ENCODE measurements at places on chromosomes 6 and 20.

DNA sequence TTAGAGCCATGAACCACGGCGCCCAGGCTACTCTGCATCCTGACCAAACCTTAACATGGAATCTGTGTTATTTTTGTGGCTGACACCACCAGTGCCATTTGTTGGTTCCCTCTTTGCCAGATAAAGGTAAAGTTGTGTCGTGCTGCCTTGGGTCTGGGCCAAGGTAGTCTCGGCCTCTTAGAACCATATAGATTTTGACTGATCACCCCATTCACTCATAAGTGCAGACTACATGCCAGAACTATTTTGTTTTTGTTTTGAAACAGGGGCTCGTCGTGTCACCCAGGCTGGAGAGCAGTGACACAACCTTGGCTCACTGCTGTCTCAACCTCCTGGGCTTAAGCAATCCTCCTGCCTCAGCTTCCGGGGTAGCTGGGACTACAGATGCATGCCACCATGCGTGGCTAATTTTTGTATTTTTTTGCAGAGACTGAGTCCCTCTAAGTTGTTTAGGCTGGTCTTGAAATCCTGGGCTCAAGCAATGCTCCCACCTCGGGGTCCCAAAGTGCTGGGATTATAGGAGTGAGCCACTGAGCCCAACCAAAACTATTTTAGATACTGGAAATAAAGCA is 19.2 kb upstream of the RIPOR3 start:
- no peak for DNase-seq

GRCh38 chr6:121759370-121759769 is 323.9 kb downstream of the GJA1 start:
- no peak for DNase-seq

DNA sequence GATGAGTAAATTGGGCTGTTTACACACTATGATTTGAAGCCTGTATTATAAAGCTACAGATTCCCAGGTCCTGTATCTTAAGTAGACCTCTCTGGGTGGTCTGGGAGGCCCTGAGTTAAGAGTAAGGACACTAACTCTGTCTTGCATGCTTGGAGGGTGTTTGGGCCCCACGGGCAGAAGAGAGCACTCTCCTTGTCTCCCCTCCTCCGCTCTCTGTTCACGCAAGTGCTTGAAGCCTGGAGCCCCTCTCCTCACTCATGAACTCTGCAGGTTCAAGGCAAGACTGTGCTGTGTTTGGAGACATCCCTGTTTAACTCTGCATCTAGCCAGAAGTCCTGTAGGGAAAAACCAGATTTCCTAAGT is 154.0 kb downstream of the ZDHHC14 start:
- DNase-seq = no peak

DNA sequence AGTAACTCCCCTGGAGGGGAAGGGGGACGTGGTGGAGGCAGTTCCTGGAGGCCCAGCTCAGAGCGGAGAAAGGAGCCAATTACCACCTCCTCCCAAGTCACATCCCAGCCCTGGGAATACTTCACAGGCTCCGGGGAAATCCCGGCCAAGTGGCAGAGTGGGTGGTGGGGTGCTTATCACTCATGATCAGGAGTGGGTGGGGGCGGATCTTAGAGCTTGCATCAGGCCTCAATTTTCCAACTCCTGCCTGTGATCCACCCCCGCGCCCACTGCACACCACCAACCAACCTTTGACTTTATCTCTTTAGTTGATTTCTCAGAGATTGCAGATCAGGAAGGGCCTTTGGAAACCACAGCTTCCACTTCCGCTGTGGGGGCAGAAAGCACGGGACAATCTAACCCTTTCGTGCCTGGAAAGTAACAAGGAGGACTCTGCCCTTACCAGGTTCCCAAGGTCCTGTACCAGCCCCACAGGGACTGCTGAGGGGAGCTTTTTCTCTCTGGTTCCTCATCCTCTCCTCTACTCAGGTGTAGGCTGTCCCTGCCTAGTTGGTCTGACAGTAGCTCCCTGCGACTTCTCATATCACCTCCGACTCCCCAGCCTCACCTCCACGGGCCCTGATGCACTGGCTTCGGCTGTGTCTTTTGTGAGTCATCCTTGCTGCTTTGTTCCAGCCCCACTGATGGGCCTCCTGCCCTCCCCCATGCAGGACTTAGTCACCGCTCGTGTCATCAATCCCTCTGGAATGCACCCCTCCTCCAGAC is 24.9 kb upstream of the IER3 start:
- no peak for DNase-seq

- no peak for DNase-seq
Measured at GRCh38 chr20:32685541-32686529, 12.1 kb upstream of the C20orf203 start.

DNA sequence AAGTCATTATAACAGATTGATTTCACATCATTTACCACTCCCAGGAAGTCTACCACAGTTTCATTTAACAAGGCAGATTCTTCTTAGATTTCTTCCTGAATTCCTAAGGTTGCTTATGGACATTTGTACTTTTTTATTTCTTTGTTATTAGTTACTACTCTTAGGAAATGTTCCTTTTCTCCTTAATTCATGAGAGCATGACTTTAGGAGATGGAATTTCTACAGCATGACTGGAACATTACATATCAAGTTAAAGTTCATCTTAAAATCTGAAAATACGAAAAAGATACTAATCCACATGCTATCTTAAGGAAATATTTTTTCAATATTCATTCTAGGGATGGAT is 22.3 kb downstream of the CNKSR3 start:
- DNase-seq = no peak

- no peak for DNase-seq
Measured at GRCh38 chr6:22582417-22583205, 13.2 kb downstream of the HDGFL1 start.

DNA sequence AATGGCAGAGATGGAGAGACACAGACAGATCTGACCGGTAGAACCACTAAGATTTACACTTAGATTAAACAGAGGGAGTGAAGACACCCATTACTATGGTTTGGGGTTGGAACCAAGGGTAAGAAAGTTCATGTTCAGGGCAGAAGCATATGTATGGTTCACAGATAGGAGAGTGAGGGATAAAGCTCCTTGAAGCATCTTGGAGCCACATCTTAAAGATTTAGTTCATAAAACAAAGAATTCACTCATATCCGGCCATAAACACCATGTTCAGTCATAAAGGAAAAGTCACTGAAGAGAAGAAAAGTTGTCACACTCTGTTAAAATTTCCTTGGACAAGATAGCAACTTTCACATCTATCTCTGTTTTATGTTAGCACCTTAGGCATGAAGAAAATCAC is 18.0 kb downstream of the STX7 start:
- DNase-seq = no peak

DNA sequence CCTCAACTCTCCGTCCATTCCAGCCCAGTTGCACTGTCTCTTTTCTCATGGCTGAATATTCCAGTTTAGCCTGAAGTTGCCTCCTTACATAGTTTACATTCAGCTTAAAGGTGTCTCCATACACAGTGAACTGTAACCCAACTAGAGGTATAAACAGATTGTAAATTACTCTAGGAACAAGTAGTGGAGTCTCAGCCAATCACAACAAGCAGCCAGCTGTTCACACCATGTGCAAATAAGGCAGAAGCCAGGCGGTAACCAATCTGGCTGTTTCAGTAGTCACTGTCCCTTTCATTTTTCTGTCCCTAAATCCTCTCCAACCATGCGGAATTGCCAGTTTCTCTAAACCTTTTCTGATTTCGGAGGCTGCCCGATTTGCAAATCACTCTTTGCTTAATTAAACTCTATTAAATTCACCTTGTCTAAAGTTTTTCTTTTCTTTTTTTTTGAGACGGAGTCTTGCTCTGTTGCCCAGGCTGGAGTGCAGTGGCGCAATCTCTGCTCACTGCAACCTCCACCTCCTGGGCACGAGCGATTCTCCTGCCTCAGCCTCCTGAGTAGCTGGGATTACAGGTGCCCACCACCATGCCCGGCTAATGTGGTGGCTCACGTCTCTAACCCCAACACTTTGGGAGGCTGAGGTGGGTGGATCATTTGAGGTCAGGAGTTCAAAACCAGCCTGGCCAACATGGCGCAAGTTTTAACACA is 37.6 kb upstream of the GFOD1 start:
- no peak for DNase-seq

GRCh38 chr20:34647737-34648136 is 29.2 kb downstream of the PIGU start:
- DNase-seq = no peak

DNA sequence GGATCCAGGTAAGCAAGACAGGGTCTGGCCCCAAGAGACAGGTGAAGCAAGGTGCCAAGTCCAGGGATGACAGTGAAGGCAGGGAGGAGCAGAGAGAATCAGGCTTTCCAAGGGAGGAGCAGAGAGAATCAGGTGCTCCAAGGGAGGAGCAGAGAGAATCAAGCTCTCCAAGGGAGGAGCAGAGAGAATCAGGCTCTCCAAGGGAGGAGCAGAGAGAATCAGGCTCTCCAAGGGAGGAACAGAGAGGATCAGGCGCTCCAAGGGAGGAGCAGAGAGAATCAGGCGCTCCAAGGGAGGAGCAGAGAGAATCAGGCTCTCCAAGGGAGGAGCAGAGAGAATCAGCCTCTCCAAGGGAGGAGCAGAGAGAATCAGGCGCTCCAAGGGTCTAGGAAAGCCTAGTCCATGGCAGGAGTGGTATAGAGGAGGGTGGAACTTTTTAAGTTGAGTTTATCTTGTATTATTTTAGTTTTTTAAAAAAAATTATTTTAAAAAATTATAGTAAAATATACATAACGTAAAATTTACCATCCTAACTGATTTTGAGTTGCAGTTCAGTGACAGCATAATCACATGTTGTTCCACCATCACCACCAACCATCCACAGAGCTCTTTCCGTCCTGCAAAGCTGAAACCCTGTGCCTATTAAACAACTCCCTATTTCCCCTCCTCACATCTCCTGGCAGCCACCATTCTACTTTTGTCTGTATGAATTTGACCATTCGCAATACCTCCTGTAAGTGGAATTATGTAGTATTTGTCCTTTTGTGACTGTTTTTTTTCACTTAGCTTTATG is 64.1 kb downstream of the SASH1 start:
- no peak for DNase-seq

DNA sequence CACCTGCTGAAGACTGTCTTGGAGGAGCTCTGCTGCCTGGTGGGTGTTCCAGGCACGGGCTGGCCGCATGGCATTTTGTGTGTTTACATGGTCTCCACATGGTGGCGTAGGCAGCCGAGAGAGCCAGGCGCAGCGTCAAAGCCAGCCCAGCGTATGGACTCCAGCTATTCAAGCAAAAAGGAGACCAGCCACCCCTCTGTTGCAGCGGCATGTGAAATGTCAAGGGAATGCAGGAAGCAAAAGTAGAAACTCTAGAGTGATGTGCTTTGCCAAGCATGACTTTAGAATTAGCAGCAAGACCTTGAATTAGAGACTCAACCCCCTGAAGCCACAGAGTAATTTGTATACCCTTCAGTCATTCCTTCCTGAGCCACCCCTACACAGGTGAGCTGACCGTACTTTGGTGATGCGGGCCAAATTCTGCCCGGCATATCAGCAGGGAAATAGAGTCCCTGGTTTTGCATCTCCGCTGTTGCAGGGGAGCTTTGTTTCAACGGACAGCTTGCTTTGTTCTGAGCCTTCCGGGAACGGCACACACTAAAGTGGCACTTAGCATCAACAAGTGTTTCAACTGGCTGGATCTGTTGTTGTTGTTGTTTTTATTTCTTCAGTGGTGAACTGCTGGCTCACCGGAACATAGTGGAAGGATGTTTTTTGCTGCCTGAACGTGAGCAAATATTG is 48.5 kb downstream of the FNDC1 start:
- peak; percentile 65 for DNase-seq

DNA sequence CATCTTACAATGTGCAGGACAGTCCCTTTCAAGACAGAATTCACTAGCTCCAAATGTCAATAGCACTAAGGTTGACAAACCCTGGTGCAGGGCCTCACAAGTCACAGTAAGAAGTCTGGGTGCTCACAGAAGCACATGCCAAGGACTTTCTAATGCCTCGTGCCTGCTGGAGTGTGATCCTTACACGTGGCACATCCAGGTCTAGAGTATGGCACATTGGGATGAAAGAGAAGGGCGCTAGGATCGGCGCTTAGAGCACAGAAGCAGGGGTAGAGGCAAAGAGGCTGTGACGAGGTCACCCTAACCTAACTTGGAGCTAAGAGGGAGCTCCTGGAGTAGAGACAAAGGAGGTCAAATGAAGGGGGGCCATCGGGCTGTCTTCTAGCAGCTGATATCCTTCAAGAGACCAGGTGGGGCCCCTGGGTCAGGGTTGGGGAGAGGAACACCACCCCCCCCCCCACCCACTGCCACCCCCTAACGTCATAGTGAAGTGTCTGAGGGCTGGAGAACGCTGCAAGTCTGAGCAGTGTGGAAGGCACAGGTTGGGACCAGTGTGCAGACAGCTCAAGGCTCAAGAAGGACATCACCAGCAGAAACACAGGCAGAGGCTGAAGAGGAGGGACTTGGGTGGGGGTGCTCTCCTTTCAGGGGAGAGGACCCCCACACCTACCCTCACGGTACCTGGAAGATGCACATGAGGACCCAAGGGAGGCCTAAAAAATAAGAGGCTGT is 97.8 kb upstream of the MRPS10 start:
- DNase-seq = no peak
